Activated naive CD4-positive, alpha-beta T cell treated with Interleukin-2 at 50 U/mL for 16 hours (primary cell): ENCODE measurements at places on chromosomes 2 and 18.
A peak's percentile ranks its signal among the peaks of the same experiment; 100 is the strongest.

- DNase-seq = no peak
Observed at GRCh38 chr2:79573895-79574674, 61.2 kb downstream of the CTNNA2 start.

DNA sequence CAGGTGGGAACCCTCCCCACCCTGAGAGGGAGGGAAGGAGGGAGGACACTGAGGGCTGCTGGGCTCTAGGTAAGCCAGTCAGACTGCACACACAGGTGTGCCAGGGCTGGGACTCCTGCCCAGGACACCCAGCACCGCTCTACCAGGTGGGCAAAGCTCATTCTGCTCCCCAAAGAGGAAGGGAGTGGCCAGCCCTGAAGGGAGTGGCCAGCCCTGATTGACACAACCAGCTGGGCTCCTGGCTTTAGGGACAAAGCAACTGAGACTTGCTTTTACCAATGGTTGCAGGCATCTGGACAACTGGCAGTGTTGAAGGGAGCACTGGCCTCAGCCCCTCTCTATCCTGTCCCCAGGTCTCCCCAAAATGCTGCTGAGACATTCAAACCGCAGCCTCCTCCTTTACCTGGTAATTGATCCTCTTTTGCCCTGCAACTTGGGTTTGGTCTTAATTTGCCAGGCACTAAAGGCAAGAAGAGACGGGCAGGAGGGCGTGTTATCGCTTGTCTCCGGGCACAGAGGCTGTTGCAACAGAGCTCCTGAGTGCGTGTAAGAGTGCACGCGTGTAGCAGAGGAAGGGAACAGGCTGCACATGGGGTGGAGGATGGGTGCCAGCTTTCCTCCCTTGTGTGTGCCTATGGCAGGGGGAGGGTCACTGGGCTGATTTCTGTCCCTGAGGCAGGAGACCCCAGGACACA lies 14.5 kb upstream of the FOSL2 start:
- no peak for DNase-seq

- DNase-seq = no peak
Observed at GRCh38 chr2:96622544-96622943, 15.6 kb downstream of the KANSL3 start.

- no peak for DNase-seq
Observed at GRCh38 chr18:22067109-22067508, 102.3 kb upstream of the GATA6 start.

GRCh38 chr2:122061206-122061605 lies 305.8 kb downstream of the TSN start:
- DNase-seq = no peak

GRCh38 chr2:160427629-160428404 lies 65.8 kb downstream of the RBMS1 start:
- DNase-seq = peak; percentile 47

DNA sequence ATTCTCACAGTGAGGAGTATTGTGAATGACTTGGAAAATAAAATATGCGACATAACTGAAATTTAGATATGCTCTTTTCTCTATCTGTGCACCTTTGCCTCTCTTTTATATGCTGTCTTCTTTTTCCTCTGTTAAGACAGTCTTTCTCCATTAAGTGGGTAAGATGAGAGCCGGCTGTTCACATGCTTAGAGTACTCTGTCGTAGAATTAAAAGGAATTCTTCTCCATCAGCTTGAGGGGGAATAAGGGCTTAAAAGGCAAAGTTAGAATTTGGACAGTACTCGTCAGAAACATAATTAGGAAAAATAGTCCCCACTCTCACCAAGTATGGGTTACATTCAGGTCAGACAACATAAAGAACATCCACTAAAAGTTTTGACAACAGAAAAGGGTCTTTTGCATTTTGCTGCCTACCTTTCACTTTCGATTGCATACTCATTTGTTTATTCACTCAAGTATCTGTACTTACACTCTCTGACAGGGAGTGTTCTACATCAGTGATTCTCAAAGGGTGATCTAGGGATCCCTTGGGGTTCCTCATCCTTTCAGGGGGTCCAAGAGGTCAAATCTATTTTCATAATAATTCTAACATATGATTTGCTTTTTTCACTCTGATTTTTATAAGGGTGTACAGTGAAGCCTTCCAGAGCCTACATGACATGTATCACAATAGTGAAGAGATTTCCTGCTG lies 48.0 kb downstream of the ARHGAP15 start:
- DNase-seq = no peak

- DNase-seq = peak; percentile 63
Observed at GRCh38 chr2:111702119-111702803, 181.7 kb downstream of the ANAPC1 start.

DNA sequence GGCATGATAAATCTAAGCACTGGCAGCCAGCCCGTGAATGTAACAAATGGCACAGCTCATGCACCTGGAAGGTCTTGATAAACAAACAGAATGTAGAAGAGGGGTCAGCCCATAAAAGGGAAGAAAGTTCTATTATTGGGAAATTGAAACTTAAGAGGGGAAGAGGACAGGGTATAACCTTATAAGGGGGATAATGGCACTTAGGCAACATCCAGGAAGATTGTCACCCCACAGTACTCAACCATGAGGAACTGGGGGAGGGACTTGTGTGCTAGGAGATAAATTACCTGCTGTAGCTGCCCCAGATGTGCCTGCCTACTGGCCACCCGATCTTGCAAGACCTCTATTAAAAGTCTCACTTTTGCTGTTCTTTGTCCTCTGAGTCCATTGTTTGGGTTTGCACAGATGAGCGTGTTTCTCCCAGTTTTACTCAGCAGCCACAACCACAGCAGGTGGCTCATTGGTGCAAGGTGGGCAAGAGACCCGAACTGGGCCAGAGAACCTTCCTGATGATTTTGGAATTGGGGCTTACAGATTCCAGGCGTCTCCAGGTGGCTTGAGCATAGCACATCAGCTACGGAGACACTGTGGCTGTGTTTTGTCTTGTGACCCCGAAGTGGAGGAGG lies 79.0 kb upstream of the TAF1B start:
- no peak for DNase-seq

DNA sequence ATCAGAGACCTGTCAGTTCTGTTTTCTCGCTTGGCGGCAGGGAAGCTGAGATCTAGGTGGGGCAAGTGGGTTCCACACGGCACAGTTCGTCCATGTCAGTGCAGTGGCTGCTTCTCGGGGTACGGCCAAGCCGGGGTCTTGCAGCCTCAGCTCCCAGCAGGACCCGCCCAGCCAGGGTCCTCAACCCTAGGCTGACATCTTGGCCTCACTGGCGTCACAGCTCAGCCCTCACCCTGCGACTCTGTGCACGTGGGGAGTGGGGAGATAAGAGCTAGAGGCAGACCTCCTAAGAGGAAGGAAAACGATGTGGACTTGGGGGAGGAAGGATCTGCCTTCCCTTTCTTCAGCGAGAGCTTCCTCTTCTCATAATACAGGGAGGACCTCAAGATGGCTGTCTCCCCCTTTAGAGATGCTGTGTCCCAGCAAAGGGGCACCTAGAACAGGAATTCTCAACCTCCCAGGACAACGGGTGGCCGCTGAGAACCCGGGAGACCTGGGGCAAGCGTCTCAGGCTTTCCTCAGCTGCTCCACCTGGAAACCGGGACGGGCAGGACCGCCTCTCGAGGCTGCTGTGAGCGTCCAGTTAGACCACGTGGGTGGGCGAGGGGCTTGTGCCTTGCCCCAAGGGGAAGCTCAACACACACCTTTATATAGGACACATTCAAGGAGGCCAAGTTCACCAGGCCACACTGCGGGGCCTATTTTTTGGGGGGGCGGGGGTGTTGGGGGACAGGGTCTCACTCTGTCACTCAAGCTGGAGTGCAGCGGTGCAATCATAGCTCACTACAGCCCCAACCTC lies 23.5 kb upstream of the KLF11 start:
- no peak for DNase-seq

- no peak for DNase-seq
Observed at GRCh38 chr2:96258166-96259022, 7.4 kb downstream of the TMEM127 start.

DNA sequence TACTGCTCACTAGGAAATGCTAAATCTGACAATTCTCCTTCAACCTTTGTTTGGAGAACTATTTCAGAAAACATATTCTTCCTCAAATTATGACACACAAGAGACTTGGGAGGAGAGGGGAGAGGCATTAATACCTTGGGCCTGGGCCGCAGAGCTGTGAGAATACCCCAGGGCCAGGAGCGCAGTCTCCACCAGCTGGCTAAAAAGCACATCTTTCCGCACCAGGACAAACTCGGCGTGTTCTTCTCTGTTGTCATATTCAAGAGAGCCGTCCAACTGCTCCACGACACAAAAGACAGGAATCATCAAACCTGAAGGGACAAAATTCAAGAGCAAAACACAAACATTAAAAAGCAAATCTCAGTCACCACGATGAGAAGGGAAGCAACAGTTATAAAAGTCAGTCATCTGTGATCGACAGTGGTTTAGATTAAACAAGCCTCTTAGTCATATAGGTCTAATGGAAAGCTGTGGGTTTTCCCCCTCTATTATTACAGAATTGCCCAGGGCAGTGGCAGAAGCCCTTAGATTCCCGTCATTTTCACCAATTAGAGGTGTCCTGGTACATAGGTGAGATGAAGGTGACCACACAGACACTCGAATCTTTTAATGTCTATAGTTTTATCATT lies 24.4 kb downstream of the SATB2 start:
- no peak for DNase-seq

GRCh38 chr2:216551234-216552068 lies 52.8 kb downstream of the RPL37A start:
- no peak for DNase-seq

- no peak for DNase-seq
Observed at GRCh38 chr2:122704109-122704563, 948.7 kb downstream of the TSN start.

DNA sequence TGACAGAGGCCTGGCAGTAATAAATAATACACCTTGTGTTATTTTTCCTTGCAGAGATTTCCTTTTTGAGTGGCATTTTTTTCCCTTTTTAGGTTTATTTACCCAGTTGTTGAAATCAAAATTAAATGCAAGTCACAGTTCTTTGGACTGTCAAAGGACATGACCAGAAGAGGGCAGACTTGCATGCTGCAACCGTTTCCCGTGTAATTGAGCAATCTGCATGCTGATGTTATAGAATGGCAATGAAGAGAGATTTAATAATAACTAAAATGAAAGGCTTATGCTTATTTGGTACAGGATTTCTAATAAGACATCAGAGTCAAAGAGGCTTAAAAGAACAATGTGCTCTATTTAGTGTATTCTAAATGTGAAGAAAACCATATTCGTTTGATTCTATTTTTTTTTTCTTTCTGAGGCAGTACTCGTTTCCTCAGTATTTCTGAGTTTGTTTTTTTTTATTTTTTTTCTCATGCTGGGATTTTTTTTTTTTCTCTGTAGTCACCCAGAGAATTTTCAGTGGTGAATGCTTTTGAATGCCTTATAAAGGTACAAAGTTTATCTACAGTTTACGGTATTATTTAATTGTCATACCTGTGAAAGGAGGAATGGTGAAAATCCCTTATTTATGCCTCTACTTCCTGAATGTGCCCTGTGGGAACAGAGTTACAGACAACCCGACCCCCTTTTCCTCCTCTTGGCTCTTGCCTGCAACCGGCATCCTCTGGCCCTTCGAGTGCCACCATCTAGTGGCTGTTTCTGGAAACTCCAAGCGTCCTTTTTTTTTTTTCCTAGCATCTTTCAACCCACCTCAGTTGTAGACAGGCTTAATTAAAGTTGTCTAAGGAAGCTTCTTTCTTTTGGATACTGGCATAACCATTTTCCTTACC lies 368.5 kb downstream of the LRRTM1 start:
- no peak for DNase-seq

DNA sequence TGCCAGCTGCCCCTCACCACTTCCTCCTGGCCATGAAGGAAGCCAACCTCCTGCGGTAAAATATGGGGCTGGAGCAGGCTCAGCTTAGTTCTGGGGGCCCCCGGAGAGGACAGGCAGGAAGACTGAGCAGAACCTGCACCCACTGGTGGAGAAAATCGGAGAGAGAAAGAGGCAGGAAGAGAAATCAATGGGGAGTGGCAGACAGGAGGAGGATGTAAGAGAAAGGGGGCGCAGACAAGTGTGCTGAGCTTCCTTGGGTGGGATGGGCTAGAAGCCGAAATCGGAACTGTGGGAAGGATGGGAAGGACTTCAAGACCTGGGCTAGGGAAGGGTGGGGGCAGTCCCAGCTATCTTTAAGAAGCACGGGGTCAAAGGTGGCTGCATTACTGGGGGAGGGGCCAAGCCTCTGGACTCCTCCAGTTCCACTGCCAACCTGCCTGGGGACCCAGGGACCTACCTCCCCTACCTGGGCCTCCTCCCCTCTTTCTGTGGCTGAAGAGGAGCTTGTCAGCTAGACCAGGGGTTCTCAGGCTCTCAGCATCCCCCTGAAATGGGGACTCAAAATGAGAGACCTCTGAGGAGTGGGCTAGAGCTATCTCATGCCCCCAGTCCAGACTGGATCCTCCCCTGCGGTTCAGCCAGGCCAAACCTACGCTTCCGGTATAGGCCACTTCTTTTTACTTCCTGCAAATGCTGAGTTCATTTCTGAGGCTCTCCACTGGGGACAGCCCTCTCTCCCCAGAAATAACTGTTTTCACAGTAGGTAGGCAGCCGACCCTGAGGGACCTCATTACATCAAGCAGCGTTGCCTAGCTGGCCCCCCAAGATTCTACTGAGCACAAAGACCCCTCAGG lies 33.6 kb upstream of the B3GNT7 start:
- DNase-seq = no peak

- no peak for DNase-seq
Observed at GRCh38 chr18:46260879-46261143, 156.6 kb downstream of the HAUS1 start.

- no peak for DNase-seq
Observed at GRCh38 chr2:213545964-213546475, 261.8 kb downstream of the SPAG16 start.

- DNase-seq = no peak
Observed at GRCh38 chr18:676069-676468, 18.6 kb downstream of the TYMS start.

DNA sequence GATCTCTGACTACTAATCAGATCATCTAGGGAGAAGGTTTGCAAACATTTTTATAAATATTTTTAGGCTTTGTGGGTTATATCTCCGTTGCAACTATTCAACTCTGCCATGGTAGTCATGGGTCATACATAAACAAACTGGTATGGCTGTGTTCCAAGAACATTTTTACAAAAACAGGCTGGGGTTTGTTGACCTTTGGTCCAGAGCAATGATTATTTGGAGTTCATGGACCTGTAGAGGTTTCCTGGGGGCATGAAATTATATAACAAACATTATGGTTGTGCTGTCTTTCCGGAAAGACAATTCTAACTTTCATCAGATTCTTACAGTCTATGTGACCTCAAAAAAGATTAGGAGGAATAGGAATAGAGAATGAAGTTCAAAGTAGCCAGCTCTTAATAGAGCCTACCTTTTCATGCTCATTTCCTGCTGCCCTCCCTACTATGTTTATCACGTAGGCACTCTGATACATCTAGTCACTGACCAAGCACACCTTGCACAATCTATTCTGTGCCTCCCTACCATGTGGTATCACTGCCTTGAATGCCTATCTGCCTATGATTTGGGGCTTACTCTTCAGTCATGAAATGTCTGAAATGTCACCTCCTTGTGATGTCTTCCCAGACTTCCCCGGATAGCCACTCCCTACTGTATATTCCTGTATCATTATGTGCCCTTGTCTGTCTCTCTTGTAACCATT lies 102.4 kb upstream of the SCN1A start:
- no peak for DNase-seq

GRCh38 chr2:150812664-150813367 lies 325.3 kb upstream of the RND3 start:
- no peak for DNase-seq
